ENCODE measurements at places on chromosomes 3 and 15.

DNA sequence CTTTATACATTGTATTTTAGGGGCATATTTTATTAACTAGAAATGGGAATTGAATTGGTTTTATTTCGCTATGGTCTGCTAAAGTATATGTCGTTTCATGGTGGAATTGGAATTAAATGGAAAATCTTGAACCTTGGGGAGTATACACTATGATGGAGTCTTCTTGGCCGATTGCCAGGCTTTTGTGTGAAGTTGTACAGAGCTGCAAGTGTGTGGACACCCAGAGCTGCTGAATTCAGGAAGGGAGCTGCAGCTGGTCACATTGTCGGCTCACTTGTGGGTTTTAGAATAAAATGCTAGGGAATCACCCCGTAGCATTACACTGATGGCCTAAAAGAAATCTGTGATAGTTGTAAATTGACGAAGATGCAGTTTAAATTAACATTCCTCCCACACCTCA lies 35.1 kb downstream of the USP3 start:
- ATAC-seq, result no peak

DNA sequence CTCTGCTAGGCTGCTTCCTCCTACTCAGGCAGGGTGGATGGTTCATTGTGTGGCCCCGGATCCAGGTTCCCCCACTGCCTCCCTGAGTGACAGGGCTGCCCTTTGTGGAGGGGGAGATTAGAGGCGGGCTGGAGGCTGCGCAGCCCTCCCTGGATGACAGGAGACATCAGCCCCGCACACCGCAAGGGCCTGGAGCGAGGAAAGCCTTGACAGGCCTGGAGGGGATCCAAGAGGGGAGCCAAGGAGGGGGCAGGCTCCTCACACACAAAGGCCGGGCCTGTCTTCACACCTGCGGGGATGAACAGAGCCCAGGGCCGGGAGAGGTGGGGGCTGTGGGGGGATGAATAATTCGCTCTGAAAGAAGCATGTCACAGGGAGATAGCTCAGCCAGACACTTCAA lies 72.9 kb downstream of the RPN1 start:
- ATAC-seq, result no peak

DNA sequence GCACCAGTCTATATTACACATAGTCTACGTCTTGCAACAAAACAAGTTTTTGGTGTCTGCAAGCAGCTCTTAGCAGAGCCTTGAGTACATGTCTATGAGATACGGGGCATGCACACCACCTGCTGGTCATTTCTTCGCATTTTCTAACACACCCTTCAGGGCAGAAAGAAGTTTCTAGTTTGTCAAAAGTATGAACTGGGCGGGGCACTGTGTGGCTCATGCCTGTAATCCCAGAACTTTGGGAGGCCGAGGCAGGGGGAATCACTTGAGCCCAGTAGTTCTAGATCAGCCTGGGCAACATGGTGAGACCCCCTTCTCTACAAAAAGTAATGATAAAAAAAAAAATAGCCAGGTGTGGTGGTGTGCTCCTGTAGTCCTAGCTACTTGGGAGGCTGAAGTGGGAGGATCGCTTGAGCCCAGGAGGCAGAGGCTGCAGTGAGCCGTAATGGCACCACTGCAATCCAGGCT lies 64.2 kb upstream of the ARL8B start:
- ATAC-seq, result peak; percentile 80

DNA sequence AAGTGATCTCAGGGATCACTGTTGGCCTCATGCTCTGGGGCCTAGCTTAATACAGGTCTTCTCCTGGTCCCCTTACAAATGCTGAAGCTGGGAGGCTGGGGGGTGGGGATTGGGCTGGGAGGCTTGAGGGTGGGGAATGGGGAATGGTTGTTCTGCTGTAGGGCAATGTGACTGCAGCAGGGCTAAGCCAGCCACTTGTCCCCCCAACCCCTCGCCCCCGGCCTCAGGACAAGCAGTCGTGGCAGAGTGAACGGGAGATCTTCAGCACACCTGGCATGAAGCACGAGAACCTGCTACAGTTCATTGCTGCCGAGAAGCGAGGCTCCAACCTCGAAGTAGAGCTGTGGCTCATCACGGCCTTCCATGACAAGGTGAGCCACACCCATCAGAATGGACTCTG lies 17.2 kb upstream of the EXOG start:
- no peak for ATAC-seq

GRCh38 chr3:52202384-52203077 lies 4.6 kb downstream of the ALAS1 start:
- no peak for ATAC-seq

- no peak for ATAC-seq
Measured at GRCh38 chr15:42031198-42031915, 10.5 kb upstream of the PLA2G4E start.
